ENCODE measurements at places on chromosomes 7 and 10. TPM values are rescaled to one million over a fixed set of nuclear protein-coding genes. Genes with fewer than 3 reads are reported as not detected.

DNA sequence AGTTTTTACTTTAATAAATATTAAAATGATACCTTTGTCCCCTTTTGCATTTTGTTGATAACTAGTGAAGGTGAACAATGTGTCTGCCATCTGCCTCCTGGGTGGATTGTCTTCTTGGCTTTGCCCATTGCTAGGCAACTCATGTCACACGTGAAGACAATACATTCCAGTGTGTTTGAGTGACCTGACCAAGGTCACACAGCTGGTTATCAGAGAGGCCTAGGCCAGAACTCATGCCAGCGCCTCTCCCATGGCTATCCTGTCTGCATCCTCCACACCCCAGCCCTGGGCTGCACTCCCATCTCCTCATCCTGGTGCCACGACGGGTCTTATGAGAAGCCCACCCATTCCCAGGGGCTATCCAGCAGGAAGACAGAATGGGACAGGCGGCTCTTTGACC lies 108.7 kb downstream of the PLCE1 start:
- DNase-seq, result no peak

The NPTX2 gene
- 2.0 TPM for total RNA-seq

The SLC29A3 gene
- 3.8 TPM for total RNA-seq

GRCh38 chr10:12834116-12834665 lies 167.3 kb downstream of the CCDC3 start:
- no peak for DNase-seq

The SUN3 gene
- total RNA-seq, result not detected

The JCAD gene
- total RNA-seq, result 19.1 TPM

GRCh38 chr7:44796034-44796503 lies 412 bp upstream of the PPIA start:
- peak; percentile 29 for DNase-seq

DNA sequence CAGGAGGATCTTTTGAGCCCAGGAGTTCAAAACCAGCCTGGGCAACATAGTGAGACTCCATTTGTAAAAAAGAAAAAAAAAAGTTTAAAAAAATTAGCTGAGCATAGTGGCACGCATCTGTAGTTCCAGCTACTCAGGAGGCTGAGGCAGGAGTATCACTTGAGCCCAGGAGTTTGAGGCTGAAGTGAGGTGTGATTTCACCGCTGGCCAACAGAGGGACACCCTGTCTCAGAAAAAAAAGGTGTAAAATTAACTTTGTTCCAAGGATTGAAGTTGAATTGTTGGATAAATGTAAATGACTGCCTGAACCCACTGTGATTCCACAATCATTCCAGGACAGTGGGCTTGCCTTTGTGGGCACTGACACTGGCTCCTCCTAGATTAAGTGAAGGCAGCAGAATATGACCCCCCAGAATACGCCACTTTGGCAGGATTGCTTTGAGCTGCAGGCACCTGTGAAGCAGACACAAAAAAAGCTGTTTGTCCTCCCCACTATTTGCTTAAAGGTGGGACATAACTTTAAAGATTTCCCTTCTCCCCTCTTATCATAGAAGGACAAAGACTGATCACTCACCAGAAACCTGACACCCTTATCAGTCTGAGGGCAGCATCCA lies 57.2 kb upstream of the FOXI2 start:
- DNase-seq, result no peak

- no peak for DNase-seq
Observed at GRCh38 chr7:139054101-139054500, 18.3 kb upstream of the ZC3HAV1L start.

- no peak for DNase-seq
Observed at GRCh38 chr7:139893999-139894398, 64.9 kb downstream of the TBXAS1 start.

The ZEB1 gene
- 10.3 TPM for total RNA-seq

The ABHD11 gene
- 10.7 TPM for total RNA-seq

The COL13A1 gene
- 0.20 TPM for total RNA-seq

All from NCI-H460 (cell line).